ENCODE measurements at places on chromosomes 16 and 17. TPM values are rescaled to one million over a fixed set of nuclear protein-coding genes. Genes with fewer than 3 reads are reported as not detected.

Gene KRTAP2-4
- total RNA-seq, result not detected

Gene RCVRN
- 1.2 TPM for total RNA-seq

Gene NT5M
- total RNA-seq, result 5.7 TPM

Gene VEZF1
- 51.5 TPM for total RNA-seq

Gene GABARAPL2
- 35.7 TPM for total RNA-seq

Measured in A375 (cell line).